ENCODE measurements at places on chromosomes 1 and 21. TPM values are rescaled to one million over a fixed set of nuclear protein-coding genes. Genes with fewer than 3 reads are reported as not detected.

PKNOX1 gene
- total RNA-seq = 9.2 TPM

CD34 gene
- 6.4 TPM for total RNA-seq

SLAMF7 gene
- not detected for total RNA-seq

GPR52 gene
- total RNA-seq = 0.43 TPM

ERICH3 gene
- total RNA-seq = not detected

LMO4 gene
- 17.1 TPM for total RNA-seq

SMPDL3B gene
- 0.22 TPM for total RNA-seq

CD55 gene
- total RNA-seq = 168 TPM

PARS2 gene
- total RNA-seq = 4.0 TPM

Measured in dermis lymphatic vessel endothelial cell (primary cell).